ENCODE measurements at places on chromosomes 2 and 18.

DNA sequence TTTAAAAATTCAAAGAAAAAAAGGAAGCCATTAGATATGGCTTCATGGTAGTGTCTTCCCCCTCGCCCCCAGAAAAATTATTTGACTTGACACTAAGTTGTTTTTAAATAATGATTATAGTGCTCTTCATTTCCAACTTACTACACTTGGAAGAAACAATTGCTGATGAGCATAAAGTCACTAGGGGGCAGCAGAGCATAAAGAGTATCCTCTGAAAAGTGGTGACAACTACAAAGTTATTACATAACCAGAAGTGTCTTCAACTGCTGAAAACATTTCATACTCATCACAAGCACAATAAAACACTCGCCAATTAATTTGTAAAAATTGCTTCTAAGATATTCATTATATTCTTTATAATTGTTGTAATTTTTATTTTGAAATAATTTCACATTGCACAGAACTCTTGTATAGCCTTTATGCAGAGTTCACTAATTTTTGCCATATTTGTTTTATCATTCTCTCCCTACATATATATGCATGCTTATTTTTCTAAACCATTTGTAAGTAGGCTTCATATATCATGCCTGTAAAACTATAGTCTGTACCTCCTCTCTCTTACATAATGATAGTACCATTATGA, 54.9 kb downstream of the EXOC6B start:
- DNase-seq = peak; percentile 93

- DNase-seq = peak; percentile 54
Measured at GRCh38 chr18:8685141-8685913, 20.0 kb upstream of the MTCL1 start.

GRCh38 chr2:126506786-126507185, 149.2 kb upstream of the GYPC start:
- no peak for DNase-seq

DNA sequence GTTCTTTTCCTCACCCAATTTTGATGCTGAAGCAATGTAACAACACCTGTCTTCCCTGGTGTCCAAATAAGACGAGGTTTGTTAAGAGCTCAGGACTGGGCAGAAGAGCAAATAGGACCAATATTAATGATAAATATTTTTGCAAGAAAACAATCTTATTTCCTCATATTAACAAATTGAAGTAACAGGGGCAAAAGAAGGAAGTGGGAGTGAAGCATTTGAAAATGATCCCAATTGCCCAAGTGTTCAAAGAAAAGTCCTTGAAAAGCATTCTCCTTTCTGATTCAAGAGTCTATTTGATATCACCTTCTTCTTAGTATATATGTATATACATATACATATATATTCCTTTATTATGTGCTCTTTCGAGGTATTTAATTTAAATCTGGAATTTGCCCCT, 418.8 kb downstream of the ARHGAP15 start:
- no peak for DNase-seq

DNA sequence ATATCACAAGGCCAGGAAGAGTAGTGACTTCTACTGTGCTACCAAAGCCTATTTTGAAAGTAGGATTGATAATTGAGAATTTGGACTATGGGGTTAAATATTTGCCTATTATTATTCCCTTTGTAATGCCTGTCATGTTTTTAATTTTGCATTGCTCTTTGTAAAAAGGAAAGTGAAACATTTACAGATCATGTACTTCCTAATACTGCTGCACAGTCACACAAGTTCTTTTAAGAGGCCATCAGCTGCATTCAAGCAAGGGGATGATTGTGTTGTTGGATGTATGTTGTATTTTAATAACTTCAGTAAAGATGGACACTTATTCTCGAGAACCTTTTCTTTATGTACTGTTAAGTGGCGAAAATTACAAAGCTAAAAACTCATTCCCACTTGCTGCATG, 70.1 kb downstream of the PLEKHA3 start:
- no peak for DNase-seq

DNA sequence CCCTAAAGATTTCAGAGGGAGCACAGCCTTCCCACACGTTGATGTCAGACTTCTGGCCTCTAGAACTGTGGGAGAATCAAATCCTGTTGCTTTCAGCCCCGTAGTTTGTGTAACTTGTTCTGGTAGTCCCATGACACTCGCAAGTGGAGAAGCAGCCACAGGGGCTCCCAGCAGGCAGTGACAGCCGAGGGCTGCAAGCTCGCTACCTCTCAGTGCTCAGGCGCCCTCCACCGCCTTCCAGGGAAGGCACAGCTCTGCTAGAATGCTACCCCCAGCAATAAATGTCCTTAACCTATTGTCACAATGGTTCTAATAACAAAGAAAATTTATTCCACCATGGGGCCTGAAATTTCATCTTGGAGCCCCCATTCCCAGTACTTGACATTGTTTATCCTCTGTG, 143.1 kb upstream of the ZNF236 start:
- no peak for DNase-seq

- DNase-seq = no peak
Measured at GRCh38 chr2:21363364-21363763, 239.6 kb downstream of the TDRD15 start.

DNA sequence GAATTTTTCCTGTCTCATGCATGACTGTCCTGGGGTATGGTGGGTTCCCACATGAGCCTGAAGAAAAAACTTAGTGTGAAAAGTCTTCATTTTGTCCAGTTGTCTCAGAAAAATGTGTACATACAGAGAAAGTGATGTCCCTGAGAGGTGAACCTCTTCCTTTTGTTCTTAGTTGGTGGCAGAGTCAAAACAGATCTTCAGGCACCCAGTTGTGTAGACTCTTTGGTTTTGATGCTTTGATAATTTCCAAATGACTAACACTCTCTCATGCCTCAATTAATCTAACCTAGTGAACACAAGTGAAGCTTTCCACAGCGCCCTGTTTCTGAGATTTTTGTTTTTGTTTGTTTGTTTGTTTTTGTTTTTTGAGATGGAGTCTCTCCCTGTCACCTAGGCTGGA, 273.5 kb downstream of the PIK3C3 start:
- DNase-seq = no peak

DNA sequence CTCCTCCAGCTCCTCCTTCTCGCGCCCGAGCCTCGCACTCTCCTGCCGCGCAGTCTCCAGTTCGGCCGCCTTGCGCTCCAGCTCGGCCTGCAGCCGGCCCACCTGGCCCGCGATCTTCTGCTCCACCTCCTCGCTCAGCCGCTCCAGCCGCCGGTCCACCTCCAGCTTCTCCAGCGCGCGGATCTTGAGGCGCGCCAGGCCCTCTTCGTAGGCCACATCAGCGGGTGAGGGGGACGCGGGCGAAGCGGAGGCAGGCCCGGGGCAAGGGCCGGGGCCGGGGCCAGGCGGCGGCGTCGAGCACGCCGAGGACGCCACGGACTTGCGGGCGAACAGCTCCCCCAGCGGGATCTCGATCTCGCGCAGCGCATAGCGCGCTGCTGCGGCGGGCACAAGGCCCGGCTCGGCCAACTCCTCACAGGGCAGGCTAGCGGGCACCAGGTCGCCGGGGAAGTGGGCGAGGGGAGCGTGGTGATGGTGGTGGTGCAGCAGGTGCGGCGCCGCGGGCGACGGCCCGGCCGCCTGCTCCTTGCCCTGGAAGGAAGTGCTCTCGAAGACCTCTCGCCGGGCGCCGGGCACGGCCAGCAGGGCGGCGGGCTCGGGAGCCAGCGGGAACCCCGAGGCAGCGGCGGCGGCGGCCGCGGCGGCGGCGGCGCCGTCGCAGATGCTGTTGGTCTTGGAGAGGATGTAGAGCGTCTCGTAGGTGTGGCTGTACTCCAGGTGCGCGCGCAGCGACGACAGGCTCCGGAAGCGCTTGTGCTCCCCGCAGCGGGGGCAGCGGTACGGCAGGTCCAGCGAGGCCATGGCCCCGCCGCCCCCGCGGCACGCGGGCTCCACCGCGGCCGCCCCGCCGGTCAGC, 15.2 kb downstream of the FBXO41 start:
- DNase-seq = peak; percentile 28

DNA sequence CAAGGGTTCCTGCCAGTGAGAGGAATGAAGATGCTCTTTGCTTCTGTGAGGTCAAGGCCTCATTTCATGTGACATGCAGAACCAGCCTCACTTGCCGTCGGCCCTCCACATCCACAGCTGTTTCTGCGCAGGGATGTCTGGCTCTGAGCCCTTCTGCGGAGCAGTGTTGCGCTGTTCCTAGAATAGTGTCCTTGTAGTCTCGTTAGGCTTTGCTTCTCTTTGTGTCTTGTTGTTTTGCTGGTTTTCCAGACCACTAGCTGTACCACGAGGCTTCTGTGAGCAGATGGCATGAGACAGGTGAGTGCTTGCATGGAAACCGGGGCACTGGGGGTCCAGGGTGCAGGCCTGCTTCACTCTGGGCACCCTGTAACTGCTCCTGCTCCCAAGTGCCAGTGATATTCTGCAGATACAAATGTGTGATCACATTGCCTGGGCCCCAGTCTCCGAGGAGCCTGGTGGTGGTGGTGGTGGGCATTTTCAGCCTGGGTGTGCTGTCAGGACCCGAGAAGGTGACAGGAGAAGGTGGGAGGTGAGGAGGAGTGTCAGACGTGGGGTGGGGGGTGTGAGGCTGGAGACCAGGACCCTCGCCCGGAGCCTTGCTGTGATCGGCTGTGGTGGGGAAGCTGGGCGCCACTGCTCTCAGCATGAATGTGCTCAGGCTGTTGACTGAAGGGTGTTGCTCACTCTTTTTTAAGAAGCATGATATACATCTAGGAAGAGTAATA, 34.3 kb downstream of the LDLRAD4 start:
- DNase-seq = no peak

DNA sequence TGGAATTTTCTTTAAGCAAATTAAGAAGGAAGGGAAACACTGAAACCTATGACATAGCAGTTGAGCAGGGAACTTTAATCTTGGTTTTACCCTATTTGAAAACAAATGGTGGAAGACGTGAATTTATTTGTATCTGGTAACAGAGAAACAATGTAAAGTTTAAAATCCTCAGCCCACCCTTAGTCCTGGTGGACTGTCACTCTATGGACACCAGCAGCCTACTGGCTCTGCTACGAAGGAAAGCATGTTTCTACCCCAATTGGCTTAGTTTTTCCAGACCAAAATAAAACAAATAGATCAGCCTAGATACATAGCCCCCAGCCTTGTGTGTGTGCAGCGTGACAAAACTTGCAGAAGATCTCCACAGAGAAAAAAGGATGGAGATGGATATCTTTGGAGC, 7.4 kb downstream of the ZEB2 start:
- no peak for DNase-seq

GRCh38 chr2:119981896-119982295, 31.0 kb upstream of the EPB41L5 start:
- no peak for DNase-seq

GRCh38 chr2:45008296-45009129, 739 bp downstream of the SIX2 start:
- no peak for DNase-seq

- no peak for DNase-seq
Measured at GRCh38 chr2:7027411-7027810, 110.2 kb downstream of the RNF144A start.

DNA sequence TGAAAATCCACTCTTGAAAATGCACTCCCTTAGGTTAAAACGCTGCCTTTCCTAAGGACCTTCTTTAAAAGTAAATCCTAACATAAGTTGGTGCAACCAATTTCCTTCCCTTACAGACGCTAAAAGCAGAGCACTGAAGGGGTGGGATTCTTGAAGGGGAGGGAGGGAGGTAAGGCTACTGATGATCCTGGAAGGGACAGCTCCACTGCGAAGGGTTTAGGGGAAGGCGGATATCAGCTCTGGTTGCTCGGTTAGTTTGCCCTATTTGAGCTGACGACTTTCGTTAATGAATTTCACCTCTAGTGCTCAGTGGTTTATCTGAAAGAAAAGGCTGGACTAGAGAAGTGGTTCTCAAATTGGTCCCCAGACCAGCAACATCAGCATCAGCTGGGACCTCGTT, 49.7 kb upstream of the SIGLEC15 start:
- DNase-seq = no peak

- no peak for DNase-seq
Measured at GRCh38 chr2:172550419-172550818, 5.5 kb upstream of the PDK1 start.

- peak; percentile 57 for DNase-seq
Measured at GRCh38 chr2:12819721-12820120, 103.0 kb downstream of the TRIB2 start.

GRCh38 chr2:65514555-65515195, 82.3 kb upstream of the SPRED2 start:
- peak; percentile 10 for DNase-seq
